ENCODE measurements at places on chromosomes 16 and 17. TPM values are rescaled to one million over a fixed set of nuclear protein-coding genes. Genes with fewer than 3 reads are reported as not detected.

NHLRC4 gene
- 1.1 TPM for total RNA-seq

ENPP7 gene
- not detected for total RNA-seq

PLD6 gene
- total RNA-seq: 2.1 TPM

ABCA8 gene
- total RNA-seq: 15.8 TPM

PRSS36 gene
- 0.14 TPM for total RNA-seq
